ENCODE measurements at places on chromosomes 7 and 10. TPM values are rescaled to one million over a fixed set of nuclear protein-coding genes. Genes with fewer than 3 reads are reported as not detected.

CASP2 gene
- total RNA-seq, result 8.9 TPM

PGAM2 gene
- total RNA-seq, result 5.5 TPM

MRPL32 gene
- 70.8 TPM for total RNA-seq

NACAD gene
- total RNA-seq, result 1.6 TPM

SLC26A5 gene
- 0.14 TPM for total RNA-seq

ABCB1 gene
- total RNA-seq, result 784 TPM

PMPCB gene
- 119 TPM for total RNA-seq

VAX1 gene
- total RNA-seq, result not detected

SPDYE2 gene
- not detected for total RNA-seq

- no peak for DNase-seq
Measured at GRCh38 chr7:117731455-117731854, 141.8 kb downstream of the CTTNBP2 start.

DNA sequence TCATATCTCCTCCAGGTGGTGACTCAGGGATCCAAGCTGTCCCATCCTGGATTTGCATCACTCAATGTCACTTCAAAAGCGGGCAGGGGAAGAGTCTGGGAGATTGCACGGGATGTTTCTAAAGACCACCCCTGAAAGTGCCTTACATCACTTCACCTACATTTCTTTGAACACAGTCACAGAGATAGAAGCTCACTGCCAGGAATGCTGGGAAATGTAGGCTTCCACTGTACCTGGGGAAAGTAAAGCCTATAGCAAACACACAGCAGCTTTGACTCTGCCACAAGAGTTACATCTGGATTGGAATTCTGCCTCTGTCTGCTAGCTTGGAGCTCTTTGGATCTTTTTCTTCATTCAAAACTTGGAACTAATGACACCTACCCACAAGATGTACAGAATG is 300.9 kb downstream of the WDR11 start:
- DNase-seq, result no peak

- DNase-seq, result no peak
Measured at GRCh38 chr7:151847136-151847535, 29.8 kb downstream of the PRKAG2 start.

- DNase-seq, result peak; percentile 45
Measured at GRCh38 chr10:102347236-102347828, 48.2 kb upstream of the NFKB2 start.

- DNase-seq, result no peak
Measured at GRCh38 chr10:57468894-57469432, 798.7 kb downstream of the IPMK start.

DNA sequence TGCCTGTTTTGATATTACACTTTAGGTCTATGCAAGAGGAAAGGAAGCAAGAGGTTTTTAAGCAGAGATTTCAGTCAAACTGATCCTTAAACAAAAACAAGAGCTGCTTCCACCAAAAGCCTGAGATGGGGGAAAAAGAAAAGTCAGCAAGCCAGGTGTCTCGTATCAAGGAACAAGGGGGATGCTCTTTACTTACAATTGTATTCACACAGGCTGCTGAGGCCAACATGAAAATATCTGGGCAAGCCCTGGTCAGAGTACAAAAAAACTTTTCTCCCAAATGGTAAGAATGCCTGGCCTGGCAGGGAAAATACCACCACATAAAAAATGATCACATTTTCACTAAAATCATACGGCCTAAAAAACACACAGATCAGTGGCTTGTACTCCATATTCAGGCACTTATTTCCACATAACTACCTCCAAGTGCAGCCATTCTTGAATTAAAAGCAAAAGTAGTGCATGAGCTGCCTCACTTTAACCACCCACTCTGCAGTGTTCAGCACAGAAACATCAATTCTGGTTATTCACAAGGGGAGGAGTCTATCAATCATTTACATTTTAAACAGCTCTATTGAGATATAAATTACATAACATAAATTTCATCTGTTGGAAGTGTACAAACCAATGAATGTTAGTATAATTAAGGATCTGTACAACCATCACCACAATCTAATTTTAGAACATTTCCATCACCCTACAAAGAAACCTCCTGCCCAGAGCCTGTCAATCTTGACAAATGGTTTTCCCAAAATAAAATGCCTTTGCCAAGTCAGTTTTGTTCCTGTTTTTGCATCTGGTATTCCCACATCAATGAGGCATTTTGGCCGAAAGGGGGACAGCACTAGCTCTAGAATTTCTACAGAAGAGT is 70.2 kb downstream of the GRB10 start:
- DNase-seq, result no peak

DNA sequence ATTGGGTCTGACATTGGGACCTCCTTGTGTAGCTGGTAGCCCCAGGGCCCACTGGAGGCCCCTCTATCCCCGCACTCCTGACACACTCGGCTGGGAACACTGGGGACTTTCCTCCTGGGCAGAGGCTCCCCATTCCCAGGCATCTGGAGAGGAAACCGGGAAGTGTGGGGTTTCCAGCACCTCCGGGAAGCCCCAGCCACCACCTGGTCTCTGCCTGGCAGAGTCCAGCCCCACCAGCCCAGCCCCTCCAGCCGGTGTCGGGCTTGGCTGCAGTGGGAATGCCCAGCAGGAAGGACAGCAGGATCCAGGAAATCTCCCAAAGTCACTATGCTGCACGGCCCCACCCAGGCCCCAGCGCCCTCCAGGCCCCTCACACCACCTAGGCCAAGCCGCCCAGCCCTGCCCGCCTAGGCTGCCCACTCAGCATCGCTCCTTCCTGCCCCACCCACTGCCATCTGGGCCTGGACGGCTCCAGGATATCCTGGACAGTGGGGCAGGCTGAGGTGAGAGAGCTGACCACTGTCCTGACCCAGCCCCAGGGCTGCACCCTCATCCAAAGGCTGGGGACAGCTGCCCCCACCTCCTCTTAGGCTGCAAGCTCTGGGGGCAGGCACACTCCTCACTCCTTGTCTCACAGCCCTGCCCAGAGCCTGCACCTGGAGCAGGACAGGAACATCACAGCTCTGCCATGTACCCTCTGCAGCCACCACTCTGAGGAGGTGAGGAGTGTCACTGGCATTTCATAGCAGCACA is 11.8 kb downstream of the RASGEF1A start:
- DNase-seq, result no peak

DNA sequence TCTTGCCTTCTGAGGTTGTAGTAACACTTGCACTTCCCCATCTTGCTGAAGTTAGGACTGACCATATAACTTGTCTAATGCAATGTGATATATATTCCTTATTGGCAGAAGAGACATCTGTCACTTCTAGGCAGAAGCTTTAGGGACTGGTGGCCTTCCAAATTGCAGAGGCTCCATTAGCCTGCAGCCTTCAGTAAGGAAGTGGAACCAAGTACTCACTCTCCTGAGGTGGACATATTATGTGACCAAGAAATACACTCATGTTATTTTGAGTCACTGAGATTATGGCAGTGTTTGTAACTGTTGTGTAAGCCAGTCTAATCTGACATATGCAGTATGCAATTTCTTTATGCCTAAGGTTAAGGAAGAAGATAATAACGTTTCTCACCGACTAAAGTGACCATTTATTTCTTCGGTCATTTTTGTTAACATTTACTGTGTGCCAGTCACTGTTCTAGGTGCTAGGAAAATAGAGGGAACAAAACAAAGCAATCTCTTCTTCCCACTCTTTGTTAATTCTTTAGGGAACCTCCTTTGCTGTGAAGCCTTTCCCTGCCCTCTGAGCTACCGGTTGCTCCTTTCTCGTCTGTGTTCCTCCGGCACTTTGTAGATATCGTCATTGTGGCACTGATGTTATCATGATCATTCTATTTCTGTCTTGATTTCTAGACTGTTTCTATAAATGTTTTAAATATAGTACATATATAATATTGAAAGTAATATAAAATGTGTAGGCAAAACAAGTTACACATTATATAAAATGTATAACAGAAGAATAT is 52.9 kb upstream of the HBP1 start:
- DNase-seq, result no peak

DNA sequence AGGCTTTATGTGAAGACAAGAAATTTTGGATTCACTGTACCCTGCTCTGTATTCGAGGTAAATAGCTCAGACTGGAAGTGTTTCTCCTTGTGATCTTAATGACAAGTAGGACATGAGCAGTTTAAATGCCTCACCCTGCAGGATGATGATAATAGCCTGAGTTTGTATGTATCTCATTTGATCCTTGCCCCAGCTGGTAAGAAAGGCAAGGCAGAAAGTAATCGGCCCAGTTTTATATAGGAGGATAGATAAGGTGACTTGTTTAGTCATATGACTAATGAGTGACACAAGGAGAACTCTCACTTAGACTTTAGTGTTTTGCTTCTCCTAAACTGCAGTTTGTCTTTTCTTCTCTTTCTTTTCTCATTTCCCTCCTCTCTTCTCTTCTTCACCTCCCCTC is 372.6 kb downstream of the PHF14 start:
- DNase-seq, result no peak

- no peak for DNase-seq
Measured at GRCh38 chr10:21907436-21907835, 96.1 kb downstream of the DNAJC1 start.

GRCh38 chr10:72466018-72466417 is 111.3 kb upstream of the DNAJB12 start:
- no peak for DNase-seq

DNA sequence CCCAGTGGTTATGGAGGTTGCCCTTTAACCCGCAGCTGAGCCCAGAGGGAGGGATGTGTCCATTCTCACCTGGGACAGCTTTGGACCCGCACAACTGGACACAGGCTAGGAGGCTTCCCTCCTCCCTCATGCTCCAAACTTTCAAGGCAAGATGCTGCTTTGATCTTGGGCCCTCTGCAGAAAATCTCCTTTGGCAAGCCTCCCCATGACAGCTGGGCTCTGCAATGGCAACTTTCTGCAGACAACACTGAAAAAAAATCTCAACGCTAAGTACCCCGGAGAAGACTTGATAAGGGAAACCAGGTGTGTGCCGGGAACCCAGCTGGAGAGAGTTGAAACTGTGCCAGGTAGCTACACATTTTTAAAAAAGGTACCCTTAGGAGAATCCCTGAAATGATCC is 610.1 kb downstream of the LRMDA start:
- DNase-seq, result no peak

GRCh38 chr10:116271593-116272439 is 1.2 kb downstream of the GFRA1 start:
- DNase-seq, result peak; percentile 26

GRCh38 chr7:66669088-66669487 is 40.4 kb downstream of the KCTD7 start:
- DNase-seq, result no peak

DNA sequence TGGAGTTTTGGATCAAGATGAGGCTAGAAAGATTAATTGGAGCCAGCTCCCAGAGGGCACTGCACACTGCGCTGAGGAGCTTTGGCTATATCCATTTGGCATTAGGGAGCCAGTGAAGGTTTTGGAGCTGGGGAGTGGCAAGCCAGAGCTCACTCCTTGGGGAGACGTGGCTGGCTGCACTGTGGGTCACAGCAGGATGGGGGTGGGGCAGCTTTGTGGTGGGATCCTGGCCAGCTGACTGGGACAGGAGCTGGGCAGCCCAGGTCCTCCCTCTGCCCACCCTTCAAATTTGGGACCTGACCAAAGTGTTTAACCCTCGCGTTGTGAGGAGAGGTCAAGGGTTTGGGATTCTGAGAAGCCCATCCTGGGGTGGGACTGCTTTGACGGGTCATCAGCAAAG is 5.0 kb downstream of the C10orf105 start:
- DNase-seq, result no peak

- DNase-seq, result no peak
Measured at GRCh38 chr7:22144950-22145349, 199.3 kb upstream of the CDCA7L start.

GRCh38 chr10:48444266-48444665 is 137.8 kb downstream of the MAPK8 start:
- DNase-seq, result no peak

DNA sequence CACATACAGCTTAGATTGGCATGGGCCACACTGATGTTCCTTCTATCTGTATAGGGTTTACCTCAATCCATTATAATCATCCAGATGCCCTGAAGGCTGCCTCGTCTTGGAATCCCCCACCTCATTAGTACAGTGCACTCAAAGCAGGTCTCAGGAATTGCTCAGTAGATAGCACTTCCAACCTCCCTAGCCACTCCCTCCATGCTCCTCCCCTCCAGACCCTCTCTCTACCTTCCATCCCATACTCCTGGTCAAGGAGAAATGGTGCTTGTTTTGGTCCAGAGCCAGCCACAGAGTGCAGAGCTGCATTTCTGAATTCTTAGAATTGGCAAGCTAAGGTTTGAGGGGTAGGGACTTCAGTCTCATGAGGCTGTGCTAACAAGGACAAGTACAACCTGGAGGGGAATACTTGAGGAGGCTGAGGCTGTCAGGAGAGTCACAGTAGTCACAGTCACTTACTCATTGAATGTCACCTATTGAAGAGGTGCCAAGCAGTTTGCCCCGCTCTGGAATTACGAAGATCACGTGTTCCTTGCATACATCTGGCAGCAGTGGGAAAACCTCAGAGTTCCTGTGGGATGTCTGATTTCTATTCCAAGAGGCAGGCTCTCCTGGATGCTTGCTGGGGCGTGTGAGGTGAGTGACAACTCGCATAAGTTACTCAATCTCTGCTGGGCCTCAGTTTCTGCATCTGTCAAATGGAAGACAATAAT is 60.7 kb upstream of the ZNF746 start:
- DNase-seq, result no peak

- DNase-seq, result peak; percentile 82
Measured at GRCh38 chr10:76036111-76036940, 604.9 kb downstream of the LRMDA start.

DNA sequence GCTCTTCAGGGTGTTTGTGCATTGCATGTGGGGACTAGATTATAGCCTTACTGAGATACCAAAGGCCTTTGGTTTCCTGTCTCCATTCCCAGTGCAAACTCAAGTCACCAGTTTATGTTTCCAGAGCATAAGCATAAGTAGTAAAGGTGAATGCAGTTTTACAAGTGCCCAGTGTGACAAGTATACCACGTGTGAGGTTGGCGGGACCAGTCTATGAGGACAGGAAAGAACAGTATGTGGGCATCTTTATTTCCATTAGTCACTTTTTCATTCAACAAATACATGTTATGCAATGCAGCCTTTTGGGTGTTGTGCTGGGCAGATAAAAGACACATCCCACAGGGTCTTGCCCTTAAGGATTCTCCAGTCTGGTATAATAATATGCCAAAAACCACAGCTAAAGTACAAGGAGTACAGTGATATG is 146.5 kb downstream of the ARID5B start:
- DNase-seq, result no peak

- no peak for DNase-seq
Measured at GRCh38 chr7:84264396-84264795, 69.8 kb upstream of the SEMA3A start.

Measured in adrenal gland (tissue), 19 donors.